ENCODE measurements at places on chromosomes 1 and 21.

DNA sequence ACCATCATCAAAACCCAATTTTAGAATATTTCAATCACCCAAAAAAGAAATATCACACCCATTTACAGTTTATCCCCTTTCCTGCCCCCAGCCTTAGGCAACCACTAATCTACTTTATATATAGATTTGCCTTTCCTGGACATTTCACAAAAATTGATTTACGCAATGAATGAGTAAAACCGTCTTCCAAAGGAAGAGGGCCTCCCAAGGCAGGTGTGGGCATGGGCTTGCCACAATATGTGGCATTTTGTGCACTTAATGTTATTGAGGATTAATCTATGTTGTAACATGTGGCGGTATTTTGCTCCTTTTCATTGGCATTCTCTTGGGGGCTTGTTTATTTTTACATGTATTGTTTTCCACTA is 11.8 kb upstream of the BMP8B start:
- no peak for DNase-seq

- no peak for DNase-seq
Measured at GRCh38 chr1:163876546-163876945, 554.8 kb downstream of the NUF2 start.

GRCh38 chr1:7886405-7886745 is 33.5 kb upstream of the UTS2 start:
- DNase-seq, result no peak

- no peak for DNase-seq
Measured at GRCh38 chr1:112937495-112937894, 18.5 kb downstream of the SLC16A1 start.

DNA sequence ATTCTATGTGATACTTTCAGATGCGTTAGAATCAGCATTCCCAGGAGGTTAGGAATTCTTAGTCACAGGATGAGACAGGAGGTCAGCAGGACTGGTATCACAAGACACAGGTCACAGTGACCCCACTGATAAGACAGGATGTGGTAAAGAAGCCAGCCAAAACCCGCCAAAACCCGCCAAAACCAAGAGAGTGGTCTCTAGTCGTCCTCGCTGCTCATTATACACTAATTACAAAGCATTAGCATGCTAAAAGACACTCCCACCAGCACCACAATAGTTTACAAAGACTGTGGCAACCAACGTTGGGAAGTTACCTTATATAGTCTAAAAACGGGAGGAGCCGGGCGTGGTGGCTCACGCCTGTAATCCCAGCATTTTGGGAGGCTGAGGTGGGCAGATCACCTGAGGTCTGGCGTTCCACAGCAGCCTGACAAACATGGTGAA is 13.9 kb upstream of the ACTA1 start:
- no peak for DNase-seq

- DNase-seq, result no peak
Measured at GRCh38 chr1:230240446-230241086, 173.5 kb downstream of the GALNT2 start.

DNA sequence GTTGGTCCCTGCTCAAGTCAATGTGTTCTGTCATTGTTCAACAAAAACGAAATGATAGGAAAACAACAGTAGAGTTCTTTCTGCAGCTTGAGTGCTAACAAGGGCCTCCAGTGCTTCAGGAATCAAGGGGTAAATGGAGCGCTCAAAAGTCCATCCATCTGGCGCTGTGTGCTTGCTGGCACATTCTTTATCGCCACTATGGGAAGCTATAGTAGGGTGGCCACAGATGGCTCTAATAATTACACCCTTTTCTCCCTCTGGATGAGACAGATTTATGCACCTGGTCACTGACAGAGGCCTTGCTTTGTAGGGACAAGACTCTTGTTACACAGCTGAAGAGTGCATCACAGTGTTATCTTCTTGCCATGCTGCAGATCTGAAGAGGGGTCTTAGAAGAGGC is 136.0 kb downstream of the GDAP2 start:
- no peak for DNase-seq

DNA sequence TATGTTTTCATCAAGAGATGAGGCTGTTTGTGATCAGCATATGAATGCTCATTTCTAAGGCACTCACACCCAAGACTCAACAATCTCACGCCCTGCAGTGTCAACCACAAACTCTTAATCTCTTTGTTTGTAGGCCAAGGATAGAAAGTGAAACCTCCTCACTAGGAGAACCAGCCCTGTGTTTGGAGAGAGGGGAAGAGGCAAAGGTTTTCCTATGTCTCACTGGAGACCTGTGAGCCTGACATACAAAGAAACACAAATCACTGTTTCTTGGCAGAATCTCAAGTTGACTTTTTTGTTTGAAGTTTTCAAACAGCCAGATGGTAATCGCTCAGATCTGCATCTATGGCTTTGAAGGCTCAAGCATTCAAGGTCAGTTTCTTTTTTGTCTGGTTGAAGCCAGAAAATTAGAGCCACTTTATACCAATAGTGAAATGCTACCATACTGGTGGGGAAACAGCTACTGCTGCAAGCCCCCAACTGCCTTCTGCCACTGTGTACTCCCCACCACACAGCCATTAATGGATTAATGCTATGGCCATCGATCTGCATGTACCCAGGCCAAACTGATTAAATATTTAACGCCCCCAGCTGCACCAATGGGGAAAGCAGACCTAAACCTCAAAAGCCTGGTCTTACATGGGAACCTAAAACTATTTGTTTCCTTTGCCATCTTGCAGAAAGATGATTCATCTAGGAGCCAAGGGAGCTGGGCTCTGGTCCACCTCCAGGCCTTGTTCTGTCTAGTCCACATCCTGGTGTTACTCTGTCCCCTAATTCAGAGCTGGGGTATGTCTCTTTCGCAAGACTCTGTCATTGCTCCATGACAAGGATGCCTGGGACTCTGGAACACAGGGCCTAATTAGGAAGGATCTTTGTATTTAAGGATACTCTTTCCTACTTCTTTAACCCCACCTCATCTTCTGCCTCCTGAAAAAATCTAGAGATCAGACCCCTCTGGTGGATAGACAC is 16.3 kb downstream of the PDZK1 start:
- peak; percentile 5 for DNase-seq

DNA sequence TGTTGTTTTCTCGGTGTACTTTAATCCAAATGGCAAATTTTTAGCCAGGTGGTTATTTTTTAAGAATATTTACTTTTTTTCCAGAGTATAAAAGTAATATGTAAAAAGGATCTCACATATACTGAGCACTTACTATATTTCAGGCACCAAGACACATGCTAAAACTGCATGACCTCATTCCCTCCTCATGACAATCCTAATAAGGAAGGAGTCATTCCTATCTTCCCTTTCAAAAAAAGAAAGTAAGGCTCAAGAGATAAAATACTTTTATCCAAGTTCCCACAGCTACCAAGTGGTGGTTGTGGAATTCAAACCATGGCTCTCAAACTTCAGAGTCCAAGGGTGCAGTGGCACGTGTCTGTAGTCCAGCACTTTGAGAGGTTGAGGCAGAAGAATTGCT is 19.4 kb downstream of the ATP2B4 start:
- no peak for DNase-seq

DNA sequence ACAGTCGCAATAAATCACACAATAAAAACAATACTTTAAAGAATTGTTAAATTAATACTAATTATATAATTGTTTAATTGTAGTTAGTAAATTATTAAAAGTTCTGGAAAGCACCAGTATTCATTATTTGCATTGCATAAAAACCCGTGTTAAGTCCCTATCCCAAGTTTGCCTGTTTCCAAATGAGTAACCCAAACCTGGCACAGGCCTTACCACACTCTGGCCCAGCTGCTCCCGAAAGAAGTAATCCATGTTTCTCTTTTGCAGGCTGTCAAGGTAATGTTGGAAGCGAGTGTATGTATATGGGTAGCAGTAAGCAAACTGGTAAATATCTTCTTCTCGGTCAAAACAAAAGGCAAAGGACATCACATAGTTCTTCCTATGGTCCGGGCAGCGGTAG is 268.7 kb upstream of the BEND5 start:
- no peak for DNase-seq

GRCh38 chr21:41656946-41657525 is 109.8 kb downstream of the RIPK4 start:
- DNase-seq, result no peak

- no peak for DNase-seq
Measured at GRCh38 chr1:67184838-67185421, 18.7 kb downstream of the IL23R start.

- no peak for DNase-seq
Measured at GRCh38 chr1:183817576-183818288, 12.8 kb downstream of the RGL1 start.

- no peak for DNase-seq
Measured at GRCh38 chr1:209704584-209704983, at the start of gene HSD11B1. Gene HSD11B1, plus strand, starts transcription at chr1:209704846. Its CDS starts 97 bp downstream, at chr1:209704943.

- DNase-seq, result no peak
Measured at GRCh38 chr21:41926117-41926806, 27.6 kb downstream of the C2CD2 start.

GRCh38 chr1:107935396-107936064 is 29.4 kb downstream of the VAV3 start:
- DNase-seq, result peak; percentile 32

- DNase-seq, result no peak
Measured at GRCh38 chr1:157781048-157781447, 4.1 kb upstream of the FCRL2 start.

DNA sequence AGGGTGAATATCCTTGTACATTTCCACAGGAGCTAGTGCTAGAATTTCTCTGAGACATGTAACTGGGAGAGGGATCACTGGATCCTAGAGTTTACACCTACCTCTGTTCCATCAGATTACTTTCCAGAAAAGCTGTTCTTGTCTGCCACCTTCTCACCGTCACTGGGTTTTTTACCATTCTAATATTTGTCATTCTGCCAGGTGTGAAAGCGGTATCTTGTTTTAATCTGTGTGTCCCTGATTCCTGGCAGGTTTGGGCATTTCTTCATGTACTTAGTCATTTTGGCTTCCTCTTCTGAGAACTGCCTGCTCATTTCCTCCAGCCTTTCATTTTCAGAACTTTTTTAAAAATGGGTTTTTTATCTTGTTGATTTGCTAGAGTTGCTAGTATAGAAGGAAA is 5.1 kb downstream of the PMF1 start:
- DNase-seq, result peak; percentile 40

DNA sequence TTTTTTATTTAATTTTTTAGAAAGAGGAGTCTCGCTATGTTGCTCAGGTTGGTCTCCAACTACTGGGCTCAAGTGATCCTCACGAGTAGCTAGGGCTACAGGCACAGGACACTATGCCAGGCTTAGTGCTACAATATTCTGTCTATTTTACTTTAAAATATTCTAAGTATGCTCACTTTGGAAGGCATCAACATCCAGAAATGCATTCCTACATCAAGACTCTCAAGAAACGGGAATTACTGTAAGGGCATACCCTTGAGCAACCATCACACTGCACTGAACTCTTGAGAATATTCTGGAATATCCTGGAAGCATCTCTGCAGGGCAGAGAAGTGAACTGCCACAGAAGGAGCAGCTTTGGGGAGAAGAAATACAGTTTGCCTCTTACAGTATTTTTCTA is 565 bp upstream of the DMRTB1 start:
- no peak for DNase-seq

DNA sequence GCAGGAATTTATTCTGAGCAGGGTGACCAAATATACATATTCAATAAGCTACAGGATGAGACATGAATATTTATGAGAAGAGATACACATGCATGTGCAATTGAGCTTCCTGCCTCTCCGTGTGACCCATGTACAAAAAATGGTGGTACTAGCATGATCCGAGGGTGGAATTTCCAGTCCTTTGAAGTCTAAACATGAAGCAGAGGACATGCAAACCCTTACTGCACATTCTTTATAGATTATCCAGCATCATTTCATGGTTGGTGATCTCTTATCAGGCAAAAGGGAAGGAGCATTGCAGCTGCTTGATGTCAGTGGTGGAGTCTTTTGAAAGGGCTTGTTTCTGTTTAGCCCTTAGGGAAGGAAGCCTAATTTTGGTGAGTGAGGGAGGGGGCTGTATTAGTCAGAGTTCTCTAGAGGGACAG is 448.6 kb downstream of the SETD4 start:
- no peak for DNase-seq

GRCh38 chr1:210373878-210374599 is 45.3 kb downstream of the HHAT start:
- DNase-seq, result peak; percentile 38

DNA sequence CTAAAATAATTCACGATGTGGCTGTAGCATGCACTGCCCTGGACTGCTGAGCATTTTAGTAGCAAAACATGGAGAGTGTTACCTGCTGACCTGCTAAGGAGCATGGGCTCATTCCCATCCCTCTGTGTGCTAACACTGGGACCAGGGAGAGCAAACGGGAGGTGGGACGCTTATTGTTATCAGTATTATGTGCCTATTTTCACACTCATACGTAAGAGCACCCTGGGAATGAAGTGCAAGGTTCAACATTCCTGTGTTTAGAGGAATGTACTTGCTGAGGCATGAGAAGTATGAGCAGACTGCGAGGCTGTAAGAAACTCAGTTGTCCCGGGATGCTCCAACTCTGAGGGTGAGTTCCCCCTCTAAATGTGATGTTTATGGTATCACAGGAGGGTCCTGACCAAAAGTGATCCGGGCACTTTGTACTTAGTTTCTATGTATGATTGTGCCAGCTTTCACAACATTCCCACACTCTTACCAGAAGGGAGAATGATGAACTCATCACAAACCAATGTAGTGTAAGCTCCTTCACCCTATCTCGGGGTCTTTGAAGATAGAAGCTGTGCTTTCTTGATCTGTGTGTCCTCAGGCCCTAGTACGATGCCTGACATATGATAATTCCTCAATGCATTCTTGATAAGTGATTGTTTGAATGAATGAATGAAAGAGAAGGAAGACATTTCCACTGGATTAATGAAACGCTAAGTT is 164.8 kb downstream of the KCNJ6 start:
- DNase-seq, result no peak

- DNase-seq, result no peak
Measured at GRCh38 chr1:82724246-82724645, 923.5 kb downstream of the ADGRL2 start.

- no peak for DNase-seq
Measured at GRCh38 chr1:230831771-230832170, 36.5 kb downstream of the C1orf198 start.

DNA sequence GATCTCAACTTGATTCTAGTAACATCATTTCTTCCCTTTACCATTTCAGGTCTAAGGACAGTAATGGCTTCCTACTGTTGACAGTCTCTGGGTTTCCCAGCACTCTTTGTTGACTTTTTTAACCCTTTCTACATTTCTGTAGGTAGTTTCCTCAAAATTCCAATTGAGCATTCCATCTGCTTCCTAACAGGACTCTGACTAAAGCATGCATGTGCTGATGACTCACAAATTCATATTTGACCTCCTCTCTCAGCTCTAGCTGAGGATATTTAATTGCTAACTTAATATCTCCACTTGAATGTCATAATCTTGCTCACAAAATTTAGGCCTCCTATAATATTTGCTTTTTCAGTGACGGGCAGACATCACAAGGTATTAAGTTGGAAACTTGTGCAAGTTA is 93.3 kb upstream of the ZNHIT6 start:
- no peak for DNase-seq

- no peak for DNase-seq
Measured at GRCh38 chr1:17117451-17118265, 1.6 kb downstream of the PADI2 start.

Data from stimulated activated CD4-positive, alpha-beta T cell treated with anti-CD3 and anti-CD28 coated beads, TNF-alpha, amount 100 ng/mL, for 24 hours (primary cell).